ENCODE measurements at places on chromosomes 6 and 20. TPM values are rescaled to one million over a fixed set of nuclear protein-coding genes. Genes with fewer than 3 reads are reported as not detected.

GRCh38 chr6:1047981-1048541 lies 263.8 kb upstream of the FOXQ1 start:
- DNase-seq = no peak

DNA sequence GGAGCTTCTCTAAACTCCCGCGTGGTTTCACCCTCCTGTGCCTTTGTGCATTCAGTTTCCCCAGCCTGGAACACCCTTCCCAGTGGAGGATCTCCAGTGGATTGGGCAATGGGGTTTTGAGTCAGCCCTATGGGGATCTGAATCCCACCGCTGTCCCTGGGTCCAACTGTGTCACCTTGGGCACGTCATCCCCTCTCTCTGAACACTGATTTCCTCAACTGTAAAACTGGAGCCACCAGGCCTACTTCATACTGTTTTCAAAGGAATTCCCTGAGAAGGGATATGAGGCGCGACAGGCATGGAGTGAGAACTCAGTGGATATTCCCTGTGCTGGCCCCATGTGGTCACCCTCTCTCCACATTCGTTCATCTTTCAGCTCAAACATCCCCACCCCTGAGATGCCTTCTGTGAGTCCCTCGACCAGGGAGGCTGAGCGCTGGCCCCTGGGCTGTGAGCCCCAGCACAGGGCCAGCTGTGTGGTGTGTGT lies 25.7 kb downstream of the MAFB start:
- DNase-seq = no peak

- no peak for DNase-seq
These were observed 75.7 kb downstream of the WDR27 start for GRCh38 chr6:169626169-169626568.

DNA sequence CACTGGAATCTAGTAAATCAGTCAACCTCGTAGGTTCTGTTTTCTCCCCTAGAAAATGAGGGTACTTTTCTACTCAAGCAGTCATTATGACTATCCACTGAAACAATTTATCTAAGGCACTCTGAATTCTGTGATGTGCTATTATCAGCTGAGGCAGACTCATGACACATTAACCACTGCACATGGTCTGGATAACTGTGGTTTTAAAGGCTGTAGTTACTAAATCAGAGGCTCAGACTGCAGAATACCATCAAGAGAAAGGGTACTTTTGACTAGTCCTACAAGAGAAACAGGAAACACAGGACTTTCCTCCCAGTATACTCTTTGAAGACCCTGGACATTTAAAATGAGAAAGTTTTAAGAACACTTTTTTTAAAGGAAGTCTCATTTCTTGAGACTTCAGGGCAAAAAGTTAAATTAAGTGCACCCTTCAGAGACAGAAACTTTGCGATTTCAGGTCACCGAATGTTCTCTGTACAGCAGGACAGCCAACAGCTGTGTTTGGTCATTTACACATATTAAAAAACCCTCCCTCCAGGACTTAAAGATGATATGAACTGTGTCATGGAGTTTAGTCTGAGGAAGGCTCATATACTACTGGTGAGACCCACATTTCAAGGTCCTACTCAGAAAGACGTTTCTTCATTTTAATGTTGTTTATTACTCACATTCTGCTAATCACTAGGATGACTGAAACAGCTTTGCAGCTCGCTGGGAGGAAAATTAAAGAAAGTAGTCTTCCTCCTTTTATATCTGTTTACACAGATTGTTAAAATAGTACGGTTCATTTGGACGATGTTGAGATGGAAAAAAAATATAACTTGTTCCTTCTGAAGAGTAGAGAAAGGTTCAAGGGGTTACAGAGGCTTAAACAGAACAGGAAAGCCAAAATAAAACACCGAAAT lies 19.9 kb downstream of the ATXN1 start:
- no peak for DNase-seq

MAS1 gene
- not detected for total RNA-seq
